ENCODE measurements at places on chromosomes 2 and 18.

DNA sequence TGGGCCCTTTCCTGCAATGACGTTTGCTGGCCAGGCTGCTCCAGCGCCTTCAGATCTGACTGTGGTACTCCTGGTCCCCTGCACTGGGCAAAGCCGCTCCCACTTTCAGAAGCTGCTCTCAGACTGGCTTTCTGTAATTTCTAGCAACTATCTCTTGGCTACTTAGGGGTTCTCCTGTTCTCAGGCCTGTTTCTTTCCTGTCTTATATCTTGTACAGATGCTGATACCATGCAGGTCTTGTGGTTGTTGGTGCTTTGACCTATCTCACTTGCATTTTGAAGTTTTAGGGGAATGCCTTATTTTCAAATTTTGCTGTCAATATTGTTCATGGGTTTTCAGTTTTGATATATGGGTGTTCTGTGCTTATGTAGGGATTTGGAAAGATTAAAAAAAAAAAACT is 145.8 kb downstream of the CLIP4 start:
- no peak for DNase-seq
- H3K4me3 ChIP-seq = no peak overlapping the region
- H3K4me1 ChIP-seq = peaks cover 9% of the 10 kb centered on the region
- H3K36me3 ChIP-seq = no peaks in the 10 kb centered on the region
- H3K27me3 ChIP-seq = peaks cover 5% of the 10 kb centered on the region
- no peak overlapping the region for H3K27ac ChIP-seq

- no peaks in the 10 kb centered on the region for H3K4me1 ChIP-seq
- H3K4me3 ChIP-seq = no peak overlapping the region
- no peaks in the 10 kb centered on the region for H3K36me3 ChIP-seq
- DNase-seq = no peak
- H3K27me3 ChIP-seq = no peaks in the 10 kb centered on the region
- no peak overlapping the region for H3K27ac ChIP-seq
Observed at GRCh38 chr2:101408925-101409324, 21.6 kb upstream of the CREG2 start.

- peaks cover 39% of the 10 kb centered on the region for H3K4me1 ChIP-seq
- no peak overlapping the region for H3K4me3 ChIP-seq
Observed at GRCh38 chr2:230879891-230880290, 15.1 kb downstream of the ITM2C start.

GRCh38 chr18:59272221-59272888 is 899 bp downstream of the RAX start:
- H3K4me1 ChIP-seq = peaks cover 13% of the 10 kb centered on the region
- no peak overlapping the region for H3K27ac ChIP-seq
- no peaks in the 10 kb centered on the region for H3K36me3 ChIP-seq
- peaks cover 96% of the 10 kb centered on the region for H3K27me3 ChIP-seq
- no peak for DNase-seq
- no peak overlapping the region for H3K4me3 ChIP-seq

DNA sequence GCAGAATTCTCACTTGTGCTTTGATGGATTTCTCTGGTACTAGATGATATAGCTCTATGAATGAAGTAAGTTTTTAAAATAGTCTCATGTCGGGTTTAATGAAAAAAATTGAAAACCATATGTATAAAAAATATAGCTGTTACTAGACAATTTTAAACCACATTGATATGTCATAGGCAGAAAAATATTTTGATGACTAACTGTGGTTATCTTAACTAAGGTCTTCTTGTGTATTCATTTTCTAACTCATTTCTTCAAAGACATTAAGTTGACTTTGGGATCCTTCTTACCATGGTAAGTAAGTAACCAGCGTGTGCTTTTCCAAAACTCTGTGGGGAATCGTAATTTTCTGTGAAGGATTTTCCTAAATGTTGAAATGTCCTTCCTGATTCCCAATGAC is 160.9 kb upstream of the COL3A1 start:
- no peaks in the 10 kb centered on the region for H3K36me3 ChIP-seq
- no peaks in the 10 kb centered on the region for H3K27me3 ChIP-seq
- H3K4me3 ChIP-seq = no peak overlapping the region
- no peak overlapping the region for H3K27ac ChIP-seq
- no peaks in the 10 kb centered on the region for H3K4me1 ChIP-seq

DNA sequence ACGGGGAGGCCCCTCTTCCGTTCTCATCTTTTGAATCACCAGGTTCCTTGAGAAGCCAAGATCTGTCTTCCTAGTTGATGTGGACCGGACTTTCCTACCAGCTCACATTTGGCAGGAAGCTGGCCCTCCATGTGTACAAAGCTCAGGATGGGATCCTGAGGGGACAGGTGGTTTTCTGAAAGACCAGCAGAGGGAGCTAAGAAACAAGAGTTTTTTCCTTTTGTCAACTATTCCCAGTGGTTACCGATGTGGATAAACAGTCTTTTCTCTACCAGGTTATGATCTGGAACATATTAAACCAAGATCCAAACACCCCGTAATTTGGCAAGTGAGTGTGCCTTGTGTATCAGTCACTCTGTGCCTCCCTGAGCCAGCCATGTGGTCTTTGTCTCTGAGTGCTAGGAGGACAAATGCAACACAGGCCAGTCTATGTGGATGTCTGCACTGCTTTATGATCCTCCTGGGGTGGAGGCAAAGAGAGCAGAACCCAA is 25.1 kb upstream of the ARHGAP25 start:
- peaks cover 2% of the 10 kb centered on the region for H3K27me3 ChIP-seq
- no peaks in the 10 kb centered on the region for H3K4me1 ChIP-seq
- DNase-seq = peak; percentile 11
- no peak overlapping the region for H3K4me3 ChIP-seq
- no peak overlapping the region for H3K27ac ChIP-seq

DNA sequence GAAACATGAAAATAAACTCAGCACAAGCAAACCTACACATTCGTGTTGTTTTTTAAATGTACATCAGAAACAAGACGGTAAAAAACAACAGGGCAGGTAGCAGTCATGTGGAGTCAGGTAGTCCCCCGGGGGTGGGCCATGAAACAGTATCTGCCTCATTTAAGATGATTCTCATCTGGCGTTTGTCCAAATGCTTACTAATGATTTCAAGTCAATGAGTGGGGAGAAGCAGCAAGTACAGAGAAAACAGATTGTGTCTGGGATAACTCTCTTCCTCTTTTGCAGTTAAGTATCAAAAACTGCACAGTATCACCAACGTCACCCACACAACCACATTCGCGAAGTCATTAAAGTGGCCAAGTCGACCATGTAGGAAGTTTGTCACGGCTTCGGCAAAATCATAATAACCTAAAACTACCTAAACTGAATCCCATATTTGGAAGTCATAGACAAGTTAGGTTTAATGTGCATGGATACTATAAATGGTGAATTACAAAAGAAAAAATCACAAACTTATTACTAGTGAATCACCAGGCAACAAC is 1.3 kb downstream of the LAPTM4A start:
- peak overlapping the region; percentile 78 for H3K4me3 ChIP-seq
- H3K27ac ChIP-seq = peak overlapping the region; percentile 99
- no peaks in the 10 kb centered on the region for H3K36me3 ChIP-seq
- peak; percentile 46 for DNase-seq
- H3K4me1 ChIP-seq = peaks cover 9% of the 10 kb centered on the region

DNA sequence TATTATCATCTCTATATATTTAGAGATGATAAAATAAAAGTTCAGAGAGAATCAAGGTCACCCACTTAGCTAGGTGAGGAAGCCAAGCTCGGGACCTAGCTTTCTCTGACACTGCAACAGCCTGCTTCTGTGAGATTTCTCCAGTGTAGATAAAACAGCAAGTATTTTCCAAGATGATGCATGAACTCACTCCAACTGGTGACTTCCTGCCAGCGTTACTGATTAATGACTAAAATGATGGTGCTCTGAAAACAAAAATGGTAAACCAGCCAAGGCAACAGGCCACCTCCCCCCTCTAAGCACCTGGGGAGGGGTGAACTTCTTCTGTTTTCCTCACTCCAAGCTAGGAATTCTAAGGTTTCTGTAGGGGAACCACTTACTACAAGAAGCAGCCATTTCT is 510.2 kb upstream of the ID2 start:
- H3K27ac ChIP-seq = no peak overlapping the region
- no peaks in the 10 kb centered on the region for H3K27me3 ChIP-seq
- no peak for DNase-seq
- peaks cover under 1% of the 10 kb centered on the region for H3K4me1 ChIP-seq
- no peak overlapping the region for H3K4me3 ChIP-seq

GRCh38 chr2:43430489-43430888 is 165.3 kb downstream of the THADA start:
- no peak for DNase-seq
- H3K4me1 ChIP-seq = peaks cover 16% of the 10 kb centered on the region
- no peak overlapping the region for H3K27ac ChIP-seq
- no peak overlapping the region for H3K4me3 ChIP-seq
- H3K36me3 ChIP-seq = peaks cover 3% of the 10 kb centered on the region

GRCh38 chr2:52968043-52968442 is 799.6 kb upstream of the CHAC2 start:
- H3K27ac ChIP-seq = no peak overlapping the region
- no peaks in the 10 kb centered on the region for H3K4me1 ChIP-seq
- no peak for DNase-seq
- H3K36me3 ChIP-seq = no peaks in the 10 kb centered on the region
- H3K4me3 ChIP-seq = no peak overlapping the region
- no peaks in the 10 kb centered on the region for H3K27me3 ChIP-seq

- no peak for DNase-seq
- H3K36me3 ChIP-seq = no peaks in the 10 kb centered on the region
- no peaks in the 10 kb centered on the region for H3K4me1 ChIP-seq
- H3K27ac ChIP-seq = no peak overlapping the region
Observed at GRCh38 chr2:30768708-30769480, 38.4 kb downstream of the CAPN13 start.

GRCh38 chr18:11654736-11655605 is 34.1 kb upstream of the GNAL start:
- H3K27ac ChIP-seq = no peak overlapping the region
- H3K36me3 ChIP-seq = no peaks in the 10 kb centered on the region
- DNase-seq = no peak
- H3K4me3 ChIP-seq = no peak overlapping the region
- peaks cover 13% of the 10 kb centered on the region for H3K27me3 ChIP-seq
- H3K4me1 ChIP-seq = no peaks in the 10 kb centered on the region

GRCh38 chr2:144240656-144241339 is 279.1 kb downstream of the ZEB2 start:
- DNase-seq = no peak
- no peak overlapping the region for H3K27ac ChIP-seq
- H3K36me3 ChIP-seq = no peaks in the 10 kb centered on the region
- H3K27me3 ChIP-seq = no peaks in the 10 kb centered on the region

DNA sequence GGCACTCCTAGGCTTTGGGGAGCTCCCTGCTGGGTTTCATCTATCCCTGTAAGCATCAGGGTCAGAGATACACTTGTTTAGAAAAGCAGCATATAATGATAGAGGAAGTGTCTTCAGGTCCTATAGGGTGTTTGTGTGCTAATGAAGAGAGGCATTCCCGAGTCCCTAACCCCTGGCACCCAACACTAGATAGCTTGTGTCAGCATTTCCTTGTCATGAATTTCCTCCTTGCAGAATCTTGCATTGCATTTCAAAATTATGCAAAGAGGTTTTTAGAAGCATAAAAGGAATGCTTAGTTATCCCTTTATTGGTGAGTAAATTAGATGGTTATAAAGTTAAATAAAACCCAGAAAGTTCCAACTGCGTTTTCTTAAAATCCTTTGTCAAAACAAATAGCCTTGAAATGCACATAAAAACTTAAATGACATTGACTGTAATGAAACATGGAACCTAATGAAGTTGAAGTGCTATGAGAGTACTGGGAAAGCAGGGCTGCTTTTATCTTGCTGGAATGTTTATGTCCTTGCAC is 63.7 kb upstream of the LHCGR start:
- no peaks in the 10 kb centered on the region for H3K27me3 ChIP-seq
- no peak for DNase-seq
- peaks cover 13% of the 10 kb centered on the region for H3K4me1 ChIP-seq
- H3K36me3 ChIP-seq = no peaks in the 10 kb centered on the region
- no peak overlapping the region for H3K4me3 ChIP-seq

GRCh38 chr18:35495536-35496314 is 2.0 kb downstream of the INO80C start:
- DNase-seq = no peak
- H3K4me3 ChIP-seq = no peak overlapping the region
- H3K27ac ChIP-seq = no peak overlapping the region
- H3K36me3 ChIP-seq = no peaks in the 10 kb centered on the region
- no peaks in the 10 kb centered on the region for H3K27me3 ChIP-seq

GRCh38 chr2:204321910-204322751 is 223.1 kb upstream of the PARD3B start:
- no peaks in the 10 kb centered on the region for H3K27me3 ChIP-seq
- peak; percentile 12 for DNase-seq
- H3K27ac ChIP-seq = no peak overlapping the region
- H3K36me3 ChIP-seq = no peaks in the 10 kb centered on the region

DNA sequence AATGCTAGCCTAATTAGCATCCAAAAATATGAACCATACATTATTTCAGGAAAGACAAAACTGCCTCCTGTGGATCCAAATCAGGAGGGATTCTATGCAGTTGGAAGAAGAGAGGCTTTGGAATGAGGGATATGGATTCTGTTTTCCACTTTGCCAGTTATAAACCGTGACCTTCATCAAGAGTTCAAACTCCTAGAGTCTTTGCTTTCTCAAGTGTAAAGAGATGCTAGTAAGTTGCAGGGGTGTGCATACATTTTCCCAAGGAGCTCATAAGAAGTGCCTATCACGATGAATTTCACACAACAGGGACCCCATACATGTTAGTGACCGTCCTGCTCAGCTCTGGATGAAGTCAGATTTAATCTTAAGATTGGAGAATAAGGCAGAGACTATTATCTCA is 542.5 kb downstream of the SOX11 start:
- H3K27me3 ChIP-seq = no peaks in the 10 kb centered on the region
- H3K4me1 ChIP-seq = no peaks in the 10 kb centered on the region
- no peak overlapping the region for H3K4me3 ChIP-seq
- H3K36me3 ChIP-seq = no peaks in the 10 kb centered on the region
- no peak overlapping the region for H3K27ac ChIP-seq

DNA sequence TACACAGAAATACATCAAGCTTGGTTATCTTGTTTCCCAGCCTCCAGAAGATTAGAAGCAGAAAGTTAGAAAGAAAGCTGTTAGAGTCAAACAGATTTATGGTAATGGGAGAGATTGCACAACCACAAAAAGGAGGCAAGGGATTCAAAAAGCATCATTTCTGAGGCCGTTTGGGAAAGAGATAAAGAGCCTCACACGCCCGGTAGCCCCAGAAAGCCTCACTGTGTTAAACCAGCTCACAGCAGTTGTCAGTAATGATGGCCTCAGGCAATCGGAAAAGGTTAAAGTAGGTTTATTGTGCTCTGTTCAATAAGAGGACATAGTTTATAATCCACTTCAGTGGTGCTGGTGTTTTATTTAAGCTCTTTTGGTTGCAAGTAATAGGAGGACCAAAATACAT is 111.3 kb downstream of the DCC start:
- no peak overlapping the region for H3K27ac ChIP-seq
- H3K4me1 ChIP-seq = no peaks in the 10 kb centered on the region
- no peak for DNase-seq
- H3K4me3 ChIP-seq = no peak overlapping the region
- H3K36me3 ChIP-seq = no peaks in the 10 kb centered on the region
- no peaks in the 10 kb centered on the region for H3K27me3 ChIP-seq

GRCh38 chr2:228118940-228119339 is 62.5 kb downstream of the SPHKAP start:
- no peaks in the 10 kb centered on the region for H3K4me1 ChIP-seq
- H3K27ac ChIP-seq = no peak overlapping the region

GRCh38 chr2:61707984-61708852 is 145.6 kb downstream of the FAM161A start:
- no peak overlapping the region for H3K27ac ChIP-seq
- DNase-seq = peak; percentile 39
- no peaks in the 10 kb centered on the region for H3K27me3 ChIP-seq
- no peak overlapping the region for H3K4me3 ChIP-seq
- no peaks in the 10 kb centered on the region for H3K4me1 ChIP-seq
